ENCODE measurements at places on chromosomes 1 and 21.

GRCh38 chr1:24562625-24563024 is 6.7 kb downstream of the NCMAP start:
- no peak for DNase-seq

DNA sequence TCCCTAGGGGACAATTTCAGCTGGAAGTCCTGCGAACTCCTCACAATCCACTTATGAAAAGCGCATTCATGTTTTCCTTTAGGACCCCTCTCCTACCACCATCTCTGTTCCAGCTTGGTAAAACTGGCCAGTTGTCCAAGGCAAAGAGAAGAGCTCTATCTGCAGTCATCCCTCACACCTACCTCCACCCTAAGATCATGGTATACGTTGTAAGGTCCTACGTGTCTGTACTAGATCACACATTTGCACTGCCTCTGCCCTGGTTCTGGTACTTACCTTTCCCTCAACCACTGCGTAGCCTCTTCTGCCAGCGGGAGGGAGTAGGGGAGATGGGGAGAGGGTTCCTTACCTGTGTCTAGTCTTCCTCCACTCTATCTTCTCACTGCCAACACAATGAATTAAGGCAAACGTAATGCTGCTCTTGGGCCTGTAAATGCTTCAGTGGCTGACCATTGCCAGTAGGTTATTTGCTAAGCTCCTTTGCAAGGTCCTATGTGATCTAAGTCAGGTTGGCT is 739 bp upstream of the NUP133 start:
- DNase-seq = no peak

DNA sequence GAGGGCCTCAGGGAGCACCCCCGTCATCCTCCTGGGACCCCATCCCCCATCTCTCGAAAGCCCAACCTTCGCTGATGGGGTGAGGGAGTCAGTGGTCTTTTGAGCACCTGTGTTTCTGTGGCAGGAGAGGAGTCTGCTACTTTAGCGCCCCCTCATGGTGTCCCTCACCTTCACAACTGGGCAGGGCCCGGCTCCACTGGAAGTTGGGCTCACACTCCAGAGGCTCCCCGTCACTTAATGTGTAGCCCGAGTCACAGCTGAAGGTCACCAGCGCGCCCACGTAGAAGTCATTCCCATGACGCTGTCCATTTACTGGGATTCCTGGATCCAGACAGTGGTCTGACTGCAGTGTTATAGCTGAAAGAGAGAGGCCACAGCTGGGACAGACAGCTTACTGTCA is 139.5 kb upstream of the HMGB4 start:
- no peak for DNase-seq

- DNase-seq = no peak
Measured at GRCh38 chr1:42385283-42385682, 4.7 kb downstream of the RIMKLA start.

GRCh38 chr21:42102076-42102475 is 31.0 kb downstream of the UMODL1 start:
- no peak for DNase-seq

DNA sequence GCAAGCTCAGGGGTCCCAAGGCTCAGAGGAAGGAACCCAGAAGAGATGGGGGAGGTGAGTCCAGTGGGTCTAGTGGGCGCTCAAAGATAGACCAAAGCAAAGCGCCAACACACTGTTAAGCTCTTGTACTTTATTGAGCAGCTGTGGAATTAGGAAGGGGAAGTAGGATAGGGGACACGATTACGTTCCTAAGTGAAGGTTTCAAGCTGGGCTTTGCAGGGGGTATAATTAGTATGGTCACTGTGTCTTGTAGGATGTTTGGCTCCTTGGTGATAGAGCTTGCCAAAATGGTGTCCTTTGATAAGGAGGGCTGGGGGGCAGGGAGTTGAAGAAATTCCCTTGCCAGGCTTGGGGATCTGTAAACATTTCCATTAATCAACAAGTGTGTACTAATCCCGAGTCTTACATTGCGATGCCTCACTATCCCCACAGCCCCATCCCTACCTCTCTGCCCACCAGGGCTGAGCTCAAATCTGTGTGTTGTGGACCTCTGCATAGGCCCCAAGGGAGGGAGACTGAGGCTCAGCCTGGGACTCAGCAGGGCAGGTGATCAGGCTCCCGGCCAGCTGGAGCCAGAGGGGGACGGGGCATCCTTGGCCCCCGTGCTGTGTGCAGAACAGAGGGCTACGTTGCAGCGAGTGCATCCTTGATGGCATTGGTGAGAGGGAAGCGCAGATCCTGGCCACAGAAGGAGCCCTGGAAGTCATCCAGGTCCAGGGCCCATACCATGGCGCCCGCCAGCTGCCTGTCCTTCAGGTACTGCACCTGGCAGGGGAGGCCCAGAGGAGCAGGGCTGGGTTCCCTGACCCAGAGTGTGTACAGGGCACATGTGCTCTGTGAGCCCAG is 3.4 kb upstream of the MYBPH start:
- no peak for DNase-seq

- DNase-seq = no peak
Measured at GRCh38 chr1:71041806-71042205, 5.8 kb downstream of the PTGER3 start.

- DNase-seq = no peak
Measured at GRCh38 chr1:93015590-93015989, 54.3 kb upstream of the DIPK1A start.

DNA sequence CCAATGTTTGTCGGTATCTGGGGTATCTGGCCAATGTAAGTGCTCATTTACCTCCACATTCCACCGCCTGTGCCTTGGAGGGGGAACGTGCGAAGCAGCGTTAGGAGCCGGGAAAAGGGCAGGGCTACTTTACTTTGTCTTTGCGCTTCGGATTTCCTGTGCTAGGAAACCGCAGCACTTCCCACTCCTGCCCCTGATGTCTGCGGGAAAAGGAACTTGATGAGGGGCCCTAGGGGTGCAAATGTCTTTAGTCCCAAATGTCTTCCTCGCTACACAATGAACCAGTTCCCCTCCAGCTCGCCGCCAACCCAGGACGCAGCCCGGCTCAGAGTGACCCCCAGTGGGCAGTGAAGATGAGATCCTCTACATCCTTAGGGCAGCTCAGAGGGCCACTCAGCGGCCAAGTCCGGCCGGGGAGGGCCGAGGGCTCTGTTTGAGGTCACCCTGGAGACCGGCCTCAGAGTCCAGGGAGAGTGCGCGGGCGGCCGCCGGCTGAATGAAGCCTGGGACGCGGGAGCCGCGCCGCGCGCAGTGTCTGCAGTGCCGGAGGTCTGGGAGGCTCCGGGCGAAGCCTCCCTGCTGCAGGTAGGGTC is at the start of gene DYNLT5:
DYNLT5 (plus strand) TSS at position 460 of the 593 bp plus-strand sequence. CDS start 2,200 bp downstream, outside the sequence.
- no peak for DNase-seq

DNA sequence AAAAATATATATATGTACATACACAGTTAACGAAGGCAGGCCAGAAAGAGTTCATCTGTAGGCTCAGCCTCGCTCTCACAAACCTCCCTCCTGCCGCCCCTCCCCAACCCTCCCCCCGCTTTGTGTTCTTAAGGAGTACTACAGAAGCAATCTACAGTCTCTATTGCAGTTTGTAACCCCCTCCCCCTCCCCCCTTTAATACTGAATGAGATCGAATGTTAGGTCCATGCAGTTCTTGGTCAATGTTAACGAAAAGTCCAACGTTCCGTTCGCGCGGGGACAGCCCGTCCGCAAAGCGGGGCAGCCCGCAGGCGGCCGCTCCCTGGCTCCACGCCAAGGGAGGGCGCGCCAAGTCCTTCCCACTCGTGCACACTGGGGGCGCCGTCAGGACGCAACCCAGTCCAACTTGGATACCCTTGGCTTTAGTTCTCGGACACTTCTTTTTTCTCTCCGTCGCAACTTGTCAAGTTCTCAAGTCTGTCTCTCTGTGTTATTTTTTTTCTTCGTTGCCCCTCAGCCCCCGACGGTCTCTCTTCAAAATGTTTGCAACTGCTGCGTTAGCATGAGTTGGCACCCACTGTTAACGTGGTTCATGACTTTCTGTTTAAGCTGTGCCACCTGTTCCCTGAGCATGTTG is 2.2 kb downstream of the JUN start:
- no peak for DNase-seq

DNA sequence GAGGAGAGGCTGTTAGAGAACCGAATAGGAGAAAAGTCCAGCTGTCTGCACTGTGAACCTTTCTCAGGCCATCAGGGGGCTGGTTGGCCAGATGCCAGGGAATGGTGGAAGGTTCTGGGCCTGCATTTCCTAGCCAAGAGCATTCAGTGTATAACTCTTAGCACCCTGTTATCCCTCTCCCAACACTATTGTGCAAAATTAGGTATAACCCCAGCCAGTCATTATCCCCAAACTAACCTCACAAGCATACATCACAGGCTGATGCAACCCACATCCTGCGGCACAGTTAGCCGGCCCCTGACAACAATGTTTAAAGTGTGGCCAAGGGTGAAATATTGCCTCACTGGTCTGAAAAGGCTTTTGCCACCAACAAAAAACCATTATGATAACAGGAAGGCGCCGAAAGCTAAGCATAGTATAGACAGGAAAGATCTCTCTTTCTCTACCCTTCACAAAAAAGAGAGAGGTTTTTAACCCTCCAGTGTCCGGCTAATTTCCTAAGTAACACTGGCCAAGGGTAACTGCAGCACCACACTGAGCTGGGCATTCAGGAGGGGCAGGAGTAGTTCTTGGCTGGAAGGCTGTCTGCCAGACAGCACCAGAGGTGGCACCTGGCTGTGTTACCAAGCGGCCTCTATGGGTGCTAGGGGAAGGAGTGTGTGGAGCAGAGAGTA is 77.3 kb upstream of the BCAR3 start:
- no peak for DNase-seq

DNA sequence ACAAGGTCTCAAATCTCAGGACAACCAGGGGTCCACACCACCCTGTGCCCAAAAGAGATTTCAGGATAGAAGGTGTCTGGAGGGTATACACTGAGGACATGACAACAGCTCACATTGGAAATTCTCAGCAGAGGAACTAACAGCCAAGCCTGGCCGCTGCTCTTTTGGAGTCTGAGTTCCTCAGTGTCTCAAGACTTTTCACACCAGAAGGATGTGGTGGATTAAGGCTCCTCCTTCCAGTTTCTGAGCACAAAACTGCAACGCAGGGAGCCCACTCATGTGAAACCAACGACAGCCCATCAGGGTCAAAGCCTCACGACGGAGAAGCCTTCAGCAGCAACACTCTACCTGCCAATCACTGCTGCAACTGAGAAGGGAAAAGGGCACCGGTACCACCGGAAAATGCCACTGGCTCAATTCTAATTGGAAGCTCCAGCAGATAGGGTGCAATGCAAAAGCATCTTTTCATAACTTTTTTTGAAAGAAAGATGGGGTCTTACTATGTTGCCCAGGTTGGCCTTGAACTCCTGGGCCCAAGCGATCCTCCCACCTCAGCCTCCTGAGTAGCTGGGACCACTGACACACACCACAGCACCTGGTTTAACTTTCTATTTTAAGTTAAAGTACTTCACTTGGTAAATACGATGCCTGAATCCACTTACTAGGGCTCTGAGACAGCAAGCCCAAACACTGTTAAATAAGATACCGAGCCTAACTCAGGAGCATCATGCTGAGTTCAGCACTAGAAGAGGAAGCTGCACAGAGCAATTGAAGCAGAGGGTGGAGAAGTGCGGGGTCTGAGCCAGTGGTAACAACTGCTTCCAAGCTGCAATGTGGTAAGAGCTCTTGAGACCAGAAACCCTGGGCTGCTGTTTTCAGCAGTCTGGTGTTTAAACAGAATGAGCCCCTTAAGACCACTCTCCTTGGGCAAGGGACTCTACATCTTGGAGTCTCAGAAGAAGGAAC is 7.8 kb downstream of the CAPZB start:
- no peak for DNase-seq

DNA sequence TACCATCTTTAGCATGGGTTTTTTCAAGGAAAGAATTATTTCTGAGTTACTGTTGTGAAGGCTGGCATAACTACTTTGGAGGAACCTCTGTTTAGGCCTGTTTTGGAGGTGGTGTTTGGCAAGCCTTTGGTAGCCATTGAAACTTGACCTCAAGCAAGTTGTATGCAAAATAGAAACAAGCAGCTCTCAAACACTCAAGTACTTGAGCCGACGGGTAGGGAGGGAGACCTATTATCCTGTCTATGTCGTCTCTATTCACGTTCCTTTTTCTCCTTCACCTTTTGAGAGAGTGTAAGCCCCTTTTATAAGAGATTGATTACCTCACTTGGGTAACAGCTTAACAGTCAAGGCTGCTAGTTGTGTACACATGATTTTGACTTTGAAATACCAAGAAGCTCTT is 878.3 kb upstream of the CXADR start:
- DNase-seq = no peak

- DNase-seq = no peak
Measured at GRCh38 chr1:114164840-114165543, 11.3 kb upstream of the SYT6 start.

DNA sequence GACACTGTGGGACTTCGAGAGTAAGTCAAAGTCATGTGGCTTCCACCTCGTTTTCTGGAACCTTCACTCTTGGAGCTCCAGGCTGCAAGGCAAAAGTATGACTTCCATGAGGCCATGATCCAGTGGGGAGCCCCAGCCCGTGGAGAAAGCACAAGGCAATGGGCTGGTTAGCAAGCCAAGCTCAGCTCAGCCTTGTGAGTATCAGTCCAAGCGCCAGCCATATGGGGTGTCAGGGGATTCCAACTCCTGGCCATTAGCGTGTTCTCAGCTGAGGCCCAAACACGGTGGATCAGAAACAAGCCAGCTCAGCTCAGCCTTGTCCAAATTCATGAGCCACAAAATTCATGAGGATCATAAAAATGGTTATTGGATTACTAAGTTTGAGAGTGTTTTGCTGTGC is 261.0 kb downstream of the RHOU start:
- no peak for DNase-seq

GRCh38 chr1:54405898-54406293 is 298 bp downstream of the SSBP3 start:
- no peak for DNase-seq

DNA sequence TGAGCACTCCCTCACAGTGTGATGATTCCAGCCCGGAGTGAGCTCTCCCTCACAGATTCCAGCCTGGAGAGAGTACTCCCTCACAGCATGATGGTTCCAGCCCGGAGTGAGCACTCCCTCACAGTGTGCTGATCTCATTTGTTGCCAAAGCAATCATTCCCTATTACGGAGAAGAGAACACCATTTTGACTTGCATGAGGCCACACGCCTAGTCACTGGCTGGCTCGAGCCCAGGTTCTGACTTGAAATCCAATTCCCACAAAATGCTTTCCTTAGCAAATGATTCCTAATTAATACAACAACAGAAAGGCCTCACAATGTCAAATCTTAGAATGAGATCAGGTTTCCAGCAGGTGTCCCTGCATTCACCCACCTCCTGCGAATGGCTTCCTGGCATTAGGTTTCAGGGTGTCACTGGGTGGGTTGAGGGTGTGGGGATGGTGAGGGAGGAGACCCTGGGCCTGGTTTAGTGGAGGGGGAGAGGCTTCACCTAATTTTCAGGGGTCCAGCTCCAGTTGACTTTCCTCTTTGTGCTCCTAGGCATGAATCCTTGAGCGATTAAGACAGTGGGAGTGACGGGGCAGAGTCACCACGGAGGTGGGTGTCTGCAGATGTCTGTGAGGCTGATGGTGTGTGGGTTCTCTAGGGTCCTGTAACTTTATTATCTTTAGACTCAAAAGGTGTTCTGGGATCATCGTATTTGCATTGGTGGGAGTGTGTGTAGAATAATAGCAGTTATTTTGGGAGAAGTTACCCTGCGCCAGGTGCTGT is 158.5 kb downstream of the KCNJ6 start:
- no peak for DNase-seq

Data from esophagus muscularis mucosa (tissue), 4 donors.